Neural progenitor cell (in vitro differentiated cells): ENCODE measurements at places on chromosomes 3 and 15. TPM values are rescaled to one million over a fixed set of nuclear protein-coding genes. Genes with fewer than 3 reads are reported as not detected.

- no peaks in the 10 kb centered on the region for H3K4me1 ChIP-seq
- no peaks in the 10 kb centered on the region for H3K27me3 ChIP-seq
- no peaks in the 10 kb centered on the region for H3K36me3 ChIP-seq
- no peak overlapping the region for H3K27ac ChIP-seq
Measured at GRCh38 chr15:89179966-89180875, 41.2 kb downstream of the RLBP1 start.

GRCh38 chr3:184387174-184387714 is 7.4 kb downstream of the CHRD start:
- H3K27ac ChIP-seq = no peak overlapping the region
- no peak for DNase-seq
- no peaks in the 10 kb centered on the region for H3K4me1 ChIP-seq
- no peak overlapping the region for H3K4me3 ChIP-seq

GRCh38 chr15:30922480-30923311 is 19.0 kb downstream of the FAN1 start:
- no peaks in the 10 kb centered on the region for H3K36me3 ChIP-seq
- peak; percentile 89 for DNase-seq
- H3K27ac ChIP-seq = peak overlapping the region; percentile 93
- H3K4me1 ChIP-seq = peaks cover 28% of the 10 kb centered on the region
- no peaks in the 10 kb centered on the region for H3K27me3 ChIP-seq
- peak overlapping the region; percentile 5 for H3K4me3 ChIP-seq

GRCh38 chr15:29270169-29270955 is 740 bp upstream of the NSMCE3 start:
- H3K36me3 ChIP-seq = no peaks in the 10 kb centered on the region
- no peaks in the 10 kb centered on the region for H3K27me3 ChIP-seq
- H3K4me3 ChIP-seq = peak overlapping the region; percentile 81

- H3K4me3 ChIP-seq = no peak overlapping the region
- no peaks in the 10 kb centered on the region for H3K36me3 ChIP-seq
- H3K27ac ChIP-seq = no peak overlapping the region
- peaks cover 21% of the 10 kb centered on the region for H3K4me1 ChIP-seq
Measured at GRCh38 chr3:81965696-81966095, 204.3 kb upstream of the GBE1 start.

STOML1 gene
- 2.0 and 4.7 TPM in 2 replicates for total RNA-seq

GRCh38 chr3:183428447-183429211 is at the start of gene MCF2L2:
MCF2L2 (minus strand) TSS chr3:183428619; CDS start chr3:183427977, 642 bp downstream.
- peak within 1 kb of the TSS; percentile 98 for H3K4me3 ChIP-seq
- peaks cover 30% of the 10 kb centered on the region for H3K27me3 ChIP-seq
- H3K4me1 ChIP-seq = peaks cover 14% of the 10 kb centered on the region
- H3K27ac ChIP-seq = no peak within 1 kb of the TSS

NOX5 gene
- not detected in 2 replicates for total RNA-seq

IGF2BP2 gene
- total RNA-seq = 147 and 152 TPM in 2 replicates

DNA sequence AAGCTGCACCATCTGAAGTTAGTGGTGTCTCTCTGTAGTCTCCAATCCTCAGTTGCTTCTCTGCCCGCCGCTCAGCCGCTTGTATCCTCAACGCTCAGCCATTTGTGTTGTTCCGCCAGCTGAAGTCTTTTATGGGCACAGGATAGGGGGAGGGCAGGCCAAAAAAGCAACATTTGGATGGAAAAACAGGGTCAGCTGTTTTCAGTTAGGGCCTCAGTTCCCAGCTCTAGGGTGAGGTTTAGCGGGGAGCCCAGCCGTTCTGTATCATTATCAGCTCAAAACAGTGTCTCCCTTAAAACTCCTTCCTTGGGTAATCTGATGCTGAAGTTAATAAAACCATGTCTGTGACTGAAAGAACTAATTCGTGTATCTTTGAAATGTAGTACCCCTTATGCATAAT is 329.5 kb upstream of the AZI2 start:
- no peaks in the 10 kb centered on the region for H3K27me3 ChIP-seq
- no peak overlapping the region for H3K4me3 ChIP-seq
- no peak overlapping the region for H3K27ac ChIP-seq
- H3K4me1 ChIP-seq = peaks cover 6% of the 10 kb centered on the region

GRCh38 chr15:60195611-60196010 is 191.5 kb downstream of the FOXB1 start:
- no peaks in the 10 kb centered on the region for H3K27me3 ChIP-seq
- H3K4me1 ChIP-seq = peaks cover 4% of the 10 kb centered on the region
- H3K4me3 ChIP-seq = no peak overlapping the region
- no peak for DNase-seq
- H3K27ac ChIP-seq = no peak overlapping the region

DNA sequence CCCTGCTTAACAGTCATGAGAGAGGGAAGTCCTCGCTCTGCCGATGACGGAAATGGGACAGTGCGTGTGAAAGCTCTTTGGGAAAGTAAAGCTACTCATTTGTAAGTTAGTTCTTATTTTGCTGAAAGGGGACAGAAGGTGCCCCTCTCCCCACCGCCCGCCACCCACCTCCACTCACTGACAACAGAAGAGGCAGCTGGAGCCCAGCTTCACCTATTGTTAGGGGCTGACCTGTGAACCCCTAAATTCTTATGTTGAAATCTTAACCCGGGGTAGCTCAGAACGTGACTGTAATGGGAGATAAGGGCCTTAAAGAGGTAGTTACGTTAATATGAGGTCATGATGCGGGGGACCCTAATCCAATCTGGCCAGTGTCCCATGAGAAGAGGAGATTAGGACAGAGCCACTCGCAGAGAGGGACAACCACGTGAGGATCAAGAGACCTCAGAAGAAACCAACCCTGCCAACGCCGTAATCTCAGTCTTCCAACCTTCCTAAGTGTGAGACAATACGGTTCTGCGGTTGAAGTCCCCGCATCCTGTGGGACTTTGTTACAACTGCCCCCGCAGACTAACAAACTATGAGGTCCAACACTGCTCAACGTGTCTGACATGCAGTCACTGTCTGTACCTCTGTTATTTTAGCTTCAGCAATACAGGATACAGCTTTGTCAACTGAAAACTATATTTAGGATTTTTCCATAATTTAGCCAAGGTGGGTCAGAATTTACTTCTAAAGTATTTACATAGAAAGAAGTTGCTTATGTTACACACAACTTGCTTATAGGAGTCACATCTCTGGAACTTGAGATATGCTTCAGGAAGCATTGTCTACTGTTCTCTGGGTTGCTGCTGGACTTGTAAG is 51.7 kb downstream of the PCSK6 start:
- H3K4me3 ChIP-seq = no peak overlapping the region
- no peaks in the 10 kb centered on the region for H3K36me3 ChIP-seq
- peaks cover 8% of the 10 kb centered on the region for H3K4me1 ChIP-seq
- H3K27ac ChIP-seq = no peak overlapping the region

THRB gene
- 1.1 and 1.2 TPM in 2 replicates for total RNA-seq

DNA sequence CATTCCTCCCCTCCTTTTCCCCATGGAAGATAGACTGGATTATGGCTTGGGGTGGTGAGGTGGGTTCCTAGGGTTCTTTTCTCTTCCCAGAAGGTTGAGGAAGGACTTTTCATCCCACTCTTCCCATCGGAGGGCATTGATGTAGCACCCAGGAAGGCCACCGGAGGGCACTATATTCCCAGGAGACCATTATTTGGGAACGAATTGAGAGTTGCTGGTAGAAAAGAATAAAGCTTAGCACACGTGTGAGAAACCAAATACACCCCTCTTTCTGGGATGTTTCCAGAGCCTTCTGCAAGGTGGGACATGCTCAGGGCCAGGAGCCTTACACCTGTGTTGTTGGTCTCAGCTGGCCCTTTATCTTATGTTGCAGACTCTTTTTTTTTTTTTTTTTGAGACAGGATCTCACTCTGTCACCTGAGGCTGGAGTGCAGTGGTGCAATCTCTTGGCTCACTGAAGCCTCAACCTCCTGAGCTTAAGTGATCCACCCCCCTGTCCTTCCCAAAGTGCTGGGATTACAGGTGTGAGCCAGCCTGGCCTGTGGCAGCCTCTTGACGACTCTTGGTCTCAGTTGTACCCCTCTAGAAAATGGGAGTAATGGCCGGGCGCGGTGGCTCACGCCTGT is 6.3 kb upstream of the CDC25A start:
- H3K4me3 ChIP-seq = no peak overlapping the region
- no peaks in the 10 kb centered on the region for H3K36me3 ChIP-seq
- peak; percentile 80 for DNase-seq
- H3K27ac ChIP-seq = no peak overlapping the region

DNA sequence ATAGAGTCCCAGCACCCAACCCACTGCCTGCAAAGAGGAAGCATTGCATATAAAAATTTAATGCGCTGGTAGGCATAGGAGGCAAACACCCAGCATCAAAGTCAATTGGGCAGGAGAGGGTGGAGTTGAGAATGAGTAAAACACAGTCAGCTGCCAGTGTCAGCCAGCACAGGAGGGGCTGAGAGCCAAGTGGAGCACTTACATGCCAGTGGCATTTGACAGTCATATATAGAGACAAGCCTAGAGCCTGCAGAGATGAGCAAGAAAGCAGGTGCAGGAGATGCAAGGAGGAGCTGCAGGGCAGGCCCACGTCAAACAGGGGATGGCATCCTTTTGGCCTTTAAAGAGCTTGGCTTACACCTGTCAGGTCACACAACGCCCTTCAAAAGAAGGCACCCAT is 27.6 kb upstream of the ZFAND6 start:
- H3K27ac ChIP-seq = no peak overlapping the region
- peaks cover 39% of the 10 kb centered on the region for H3K4me1 ChIP-seq
- no peaks in the 10 kb centered on the region for H3K27me3 ChIP-seq
- DNase-seq = no peak
- no peaks in the 10 kb centered on the region for H3K36me3 ChIP-seq

CNTN4 gene
- total RNA-seq = 5.1 and 5.2 TPM in 2 replicates

- DNase-seq = peak; percentile 75
- no peak overlapping the region for H3K27ac ChIP-seq
- H3K4me1 ChIP-seq = peaks cover 5% of the 10 kb centered on the region
- H3K27me3 ChIP-seq = peaks cover 18% of the 10 kb centered on the region
- peak overlapping the region; percentile 35 for H3K4me3 ChIP-seq
- H3K36me3 ChIP-seq = no peaks in the 10 kb centered on the region
Measured at GRCh38 chr3:46811615-46812236, 51.5 kb downstream of the MYL3 start.
